ENCODE measurements at places on chromosomes 16 and 17.
A peak's percentile ranks its signal among the peaks of the same experiment; 100 is the strongest.

- no peak for DNase-seq
These were observed 14.8 kb downstream of the PLD6 start for GRCh38 chr17:17191346-17191792.

DNA sequence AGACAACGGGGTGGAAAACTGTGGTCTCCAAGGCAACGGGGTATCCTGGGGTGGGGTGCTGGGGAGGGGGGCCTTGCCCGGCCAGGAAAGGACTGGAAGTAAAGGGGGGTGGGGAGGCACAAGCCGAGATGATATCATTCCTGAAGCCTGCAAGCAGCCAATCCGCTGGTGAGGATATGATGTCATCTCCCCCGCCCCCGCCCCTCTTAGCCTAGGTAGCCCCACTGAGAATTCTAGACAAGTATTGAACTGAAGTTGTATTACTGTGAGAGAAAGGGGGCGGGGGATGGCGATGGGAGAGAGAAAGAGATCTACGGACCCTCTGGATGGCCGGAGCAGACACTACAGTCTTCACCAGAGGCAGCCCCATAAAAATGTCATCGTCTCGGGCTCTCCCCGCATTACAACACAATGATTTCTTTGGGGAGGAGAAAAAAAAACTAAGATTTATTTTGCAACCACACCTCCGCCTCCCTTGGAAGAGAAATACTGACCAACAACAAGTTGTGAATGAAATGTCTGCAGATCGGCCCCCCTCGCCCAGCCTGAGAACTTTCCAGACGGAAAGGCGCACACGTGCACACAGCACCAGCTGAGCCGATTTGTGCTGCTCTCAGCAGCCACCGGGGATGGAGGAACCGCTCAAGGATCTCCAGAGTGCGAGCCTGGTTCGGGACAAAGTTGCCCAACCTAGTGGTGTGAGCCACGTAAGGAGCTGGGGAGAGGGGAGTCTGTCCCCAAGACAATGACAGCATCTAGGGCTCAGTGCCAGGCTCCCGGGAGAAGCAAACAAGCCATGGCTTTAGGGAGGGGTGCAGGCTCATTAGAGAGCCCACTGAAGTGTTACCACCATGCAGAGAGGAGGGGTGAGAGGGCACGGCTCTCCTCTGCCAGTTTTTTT lies 222.1 kb downstream of the SOX9 start:
- DNase-seq: no peak

DNA sequence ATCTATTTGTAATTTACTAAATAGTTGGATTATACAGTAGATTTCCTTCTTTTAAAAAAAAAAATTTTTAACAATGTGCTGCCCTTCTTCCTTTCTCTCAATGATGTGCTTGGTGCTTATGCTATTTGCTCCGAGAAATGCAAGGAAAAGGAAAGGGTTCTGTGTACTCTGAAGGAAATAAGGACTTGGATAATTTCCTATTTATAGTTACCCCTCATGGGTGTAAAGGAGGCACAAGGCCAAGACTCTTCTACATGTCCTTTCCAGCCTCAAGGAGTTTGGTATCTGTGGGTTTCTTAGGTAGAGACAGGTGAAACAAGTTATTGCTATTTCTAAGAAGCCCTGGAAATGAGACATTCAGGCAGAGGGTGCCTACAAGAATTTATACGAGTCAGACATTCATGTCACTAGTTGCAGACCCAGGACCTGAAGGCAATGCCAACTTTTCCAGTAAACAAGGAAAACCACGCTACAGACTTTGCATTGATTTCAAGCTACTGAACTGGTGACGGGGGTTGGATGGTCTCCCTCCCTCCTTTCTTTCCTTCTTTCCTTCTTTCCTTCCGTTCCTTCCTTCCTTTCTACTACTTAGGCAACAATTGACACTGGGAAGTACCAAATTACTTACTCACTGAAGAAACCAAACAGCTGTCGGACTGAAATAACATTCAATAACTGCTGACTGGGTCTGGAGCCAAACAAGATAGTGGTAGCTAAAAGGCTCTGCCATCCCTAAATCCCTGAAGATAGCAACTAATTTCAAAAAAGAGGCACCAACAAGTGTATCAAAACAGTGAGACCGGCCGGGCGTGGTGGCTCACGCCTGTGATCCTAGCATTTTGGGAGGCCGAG lies 33.8 kb upstream of the GHDC start:
- no peak for DNase-seq

DNA sequence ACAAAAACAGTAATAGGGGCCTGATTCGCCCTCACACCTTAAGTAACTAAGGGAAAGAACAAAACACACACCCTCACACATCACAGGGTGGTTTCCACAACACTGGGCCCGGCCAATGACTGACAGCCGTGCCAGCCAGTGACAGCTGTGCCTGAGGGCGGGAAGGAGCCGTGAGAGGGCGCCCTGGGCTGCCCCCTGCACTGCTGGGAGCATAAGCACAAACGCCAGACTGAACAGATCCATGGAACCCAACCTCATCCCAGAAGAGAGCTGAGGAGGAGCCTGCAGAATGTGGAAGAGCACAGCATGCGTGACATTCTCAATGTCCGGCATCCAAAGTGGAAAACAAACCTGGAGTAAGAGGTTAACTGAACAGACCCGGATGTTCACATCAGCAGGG lies 16.0 kb downstream of the CSNK1D start:
- DNase-seq: no peak

- DNase-seq: no peak
These were observed 53.8 kb downstream of the MRC2 start for GRCh38 chr17:62681061-62681938.

DNA sequence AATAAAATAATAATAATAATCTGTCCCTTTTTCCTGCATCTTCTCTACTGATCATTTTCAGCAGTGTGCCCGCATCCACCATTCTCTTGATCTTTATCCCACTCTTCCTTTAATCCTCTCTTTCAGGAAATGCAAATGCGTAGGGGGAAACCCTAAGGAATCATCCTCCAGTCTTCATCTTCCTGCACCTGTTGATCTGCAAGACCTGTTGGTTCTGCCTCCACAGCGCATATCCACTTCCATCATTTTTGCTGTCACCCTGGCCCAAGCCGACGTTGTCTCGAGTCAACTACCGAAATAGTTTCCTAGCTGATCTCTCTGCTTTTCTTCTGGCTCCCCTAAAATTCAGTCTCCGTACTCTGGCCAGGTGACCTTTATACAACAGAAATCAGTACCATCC lies 24.5 kb downstream of the ADORA2B start:
- DNase-seq: no peak

- DNase-seq: no peak
These were observed 957.6 kb upstream of the SOX9 start for GRCh38 chr17:71163121-71163812.

- DNase-seq: no peak
These were observed 33.1 kb upstream of the PHB1 start for GRCh38 chr17:49447628-49448302.

DNA sequence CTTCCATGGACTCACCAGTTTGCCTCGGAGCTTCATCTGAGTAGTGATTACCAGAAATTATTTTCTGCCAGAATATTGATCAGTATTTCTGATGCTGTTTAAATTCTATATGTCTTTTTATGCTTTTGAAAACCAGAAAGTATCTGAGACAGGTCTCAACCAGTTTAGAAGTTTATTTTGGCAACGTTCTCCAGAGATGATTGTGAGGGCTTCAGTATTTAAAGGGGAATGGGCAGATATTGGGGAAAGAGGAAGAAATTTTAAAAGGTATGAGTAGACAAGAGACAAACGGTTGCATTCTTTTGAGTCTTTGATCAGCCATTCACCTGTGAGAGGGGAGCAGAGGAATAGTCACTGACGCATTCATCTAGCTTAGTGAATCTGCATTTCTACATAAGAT lies 44.4 kb upstream of the ABCC11 start:
- DNase-seq: no peak

- no peak for DNase-seq
These were observed 11.5 kb downstream of the UBALD2 start for GRCh38 chr17:76276461-76277299.

DNA sequence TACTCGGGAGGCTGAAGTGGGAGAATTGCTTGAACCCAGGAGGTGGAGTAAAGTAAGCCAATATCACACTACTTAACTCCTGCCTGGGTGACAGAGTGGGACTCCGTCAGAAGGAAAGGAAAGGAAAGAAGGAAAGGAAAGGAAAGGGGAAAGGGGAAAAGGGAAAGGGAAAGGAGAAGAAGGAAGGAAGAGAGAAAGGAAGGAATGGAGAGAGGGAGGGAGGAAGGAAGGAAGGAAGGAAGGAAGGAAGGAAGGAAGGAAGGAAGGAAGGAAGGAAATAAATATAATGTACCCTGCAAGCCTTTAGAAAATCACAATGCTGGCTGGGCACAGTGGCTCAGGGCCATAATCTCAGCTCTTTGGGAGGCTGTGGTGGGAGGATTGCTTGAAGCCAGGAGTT lies 27.3 kb downstream of the SLC5A11 start:
- no peak for DNase-seq

- DNase-seq: no peak
These were observed 338 bp downstream of the MAPK3 start for GRCh38 chr16:30122604-30123160.

- DNase-seq: no peak
These were observed 34.1 kb downstream of the NME2 start for GRCh38 chr17:51200295-51200694.

DNA sequence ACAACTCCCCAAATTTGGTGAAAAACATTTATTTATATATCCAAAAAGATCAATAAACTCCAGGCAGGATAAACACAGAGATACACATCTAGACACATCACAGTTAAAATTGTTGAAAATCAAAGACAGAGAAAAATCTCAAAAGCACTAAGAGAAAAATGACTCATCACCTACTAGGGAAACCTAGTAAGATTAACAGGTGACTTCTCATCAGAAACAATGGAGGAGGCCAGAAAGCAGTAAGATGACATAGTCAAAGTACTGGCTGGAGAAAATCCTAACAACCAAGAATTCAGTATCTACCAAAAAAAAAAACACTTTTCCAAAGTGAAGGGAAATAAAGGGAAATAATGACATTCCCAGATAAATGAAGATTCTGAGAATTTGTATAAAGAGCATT lies 33.8 kb downstream of the ULK2 start:
- no peak for DNase-seq

- DNase-seq: no peak
These were observed 5.3 kb downstream of the CYGB start for GRCh38 chr17:76532072-76532651.

- DNase-seq: peak; percentile 70
These were observed 1.0 kb upstream of the CKLF start for GRCh38 chr16:66551348-66551759.

DNA sequence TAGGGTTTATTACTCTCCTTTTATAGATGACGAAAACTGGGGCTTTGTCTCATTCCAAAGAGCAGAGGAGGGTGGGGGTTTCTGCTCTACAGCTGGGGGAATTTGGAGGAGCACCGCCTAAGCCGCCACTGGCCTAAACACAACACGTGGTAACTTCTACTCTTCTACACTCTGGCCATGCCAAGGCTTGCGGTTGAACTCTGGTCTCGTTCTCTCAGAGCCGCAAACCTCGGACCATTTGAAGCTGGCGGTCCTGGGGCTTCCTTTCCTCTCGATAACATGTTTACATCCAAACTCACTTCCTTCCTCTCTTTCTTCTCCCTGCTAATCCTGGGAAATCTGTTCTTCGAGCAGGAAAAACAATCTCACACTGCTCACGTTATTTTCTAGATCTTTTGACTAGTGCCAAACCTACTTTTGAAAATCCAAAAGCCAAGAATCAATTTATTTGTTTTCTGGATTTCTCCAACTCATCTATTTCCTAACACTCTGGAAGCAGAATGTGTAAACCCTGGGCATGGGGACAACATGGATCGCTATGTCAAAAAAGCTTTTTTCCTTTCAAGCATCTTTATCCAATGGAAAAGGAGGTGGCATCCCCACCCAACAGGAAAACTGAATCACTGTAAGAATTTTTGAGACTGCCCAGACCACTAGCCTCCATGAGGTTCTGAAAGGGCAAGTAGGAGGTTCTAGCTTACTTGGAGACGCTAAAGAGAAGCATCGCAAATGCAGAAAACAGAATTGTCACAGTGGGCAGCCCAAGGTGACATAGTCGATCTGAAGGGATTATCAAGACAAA lies 13.6 kb upstream of the EEF2K start:
- peak; percentile 93 for DNase-seq

GRCh38 chr17:40538019-40538935 lies 27.0 kb downstream of the CCR7 start:
- DNase-seq: no peak

- DNase-seq: no peak
These were observed 194.3 kb upstream of the RPL38 start for GRCh38 chr17:74009056-74009625.

DNA sequence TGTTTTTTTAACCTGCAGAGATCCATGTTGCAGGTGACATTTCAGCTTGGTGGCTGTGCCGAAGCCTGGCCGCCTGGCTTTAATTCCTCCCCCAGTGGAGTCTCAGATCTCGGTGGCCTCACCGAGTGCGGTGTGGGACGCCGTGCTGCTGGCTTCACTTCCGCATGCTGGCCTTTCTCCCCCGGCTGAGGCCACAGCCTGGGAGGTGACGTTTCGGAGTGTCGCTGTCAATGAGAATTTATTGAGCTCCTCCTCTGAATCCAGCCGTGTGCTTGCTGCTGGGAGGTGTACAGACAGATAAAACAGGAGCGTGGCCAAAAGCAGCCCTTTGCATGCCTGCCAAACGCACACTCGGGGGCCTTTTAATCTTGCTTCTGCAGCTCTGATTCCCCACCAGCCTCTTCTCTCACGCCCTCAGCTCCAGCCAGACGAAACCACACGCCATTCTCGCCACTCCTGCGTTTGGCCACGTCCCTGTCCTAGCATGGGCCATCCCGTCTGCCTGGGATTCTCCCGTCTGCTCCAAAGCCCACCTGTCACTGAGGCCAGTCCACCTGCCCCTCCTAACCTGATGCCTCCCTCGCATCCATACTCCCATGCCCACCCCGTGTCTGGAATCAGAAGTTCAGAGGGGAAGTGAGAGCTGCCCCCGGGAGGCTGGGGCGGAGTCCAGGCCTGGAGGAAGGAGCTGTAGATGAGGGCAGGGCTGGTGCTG lies 3.6 kb downstream of the GSE1 start:
- peak; percentile 90 for DNase-seq

- no peak for DNase-seq
These were observed 5.1 kb upstream of the KIFC3 start for GRCh38 chr16:57807252-57807967.

- DNase-seq: no peak
These were observed 51.0 kb upstream of the GAS7 start for GRCh38 chr17:10249271-10250010.

GRCh38 chr16:53356478-53357207 lies 77.6 kb upstream of the RBL2 start:
- DNase-seq: no peak

- DNase-seq: no peak
These were observed 40.4 kb downstream of the TNRC6A start for GRCh38 chr16:24769806-24770205.

DNA sequence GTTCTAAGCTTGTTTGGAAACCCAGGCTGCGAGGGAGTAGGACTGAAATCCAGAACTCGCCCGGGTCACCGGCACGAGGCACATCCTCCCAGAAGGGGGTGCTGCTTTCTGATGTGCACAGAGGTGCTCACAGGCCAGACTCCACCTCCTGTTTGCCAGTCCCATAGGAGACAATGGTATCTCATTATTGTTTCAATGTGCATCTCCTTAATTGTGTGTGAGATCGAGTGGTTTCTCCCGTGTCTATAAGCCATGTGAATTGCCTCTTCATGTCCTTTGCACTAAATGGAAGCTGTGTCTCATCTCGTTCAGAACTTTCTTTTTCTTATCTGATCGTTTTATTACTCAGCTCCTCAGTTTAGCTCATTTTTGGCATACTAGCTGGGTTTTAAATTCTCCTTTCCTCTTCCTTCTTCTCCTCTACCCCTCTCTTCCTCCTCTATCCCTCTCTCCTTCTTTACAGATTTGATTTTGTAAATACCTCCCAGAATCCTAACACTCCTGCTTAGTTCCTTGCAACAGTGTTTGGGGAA lies 32.1 kb upstream of the PRKCB start:
- peak; percentile 64 for DNase-seq
